Endothelial cell (in vitro differentiated cells): ENCODE measurements at places on chromosomes 7 and 10. TPM values are rescaled to one million over a fixed set of nuclear protein-coding genes. Genes with fewer than 3 reads are reported as not detected.
A peak's percentile ranks its signal among the peaks of the same experiment; 100 is the strongest.

SSC4D gene
- 15.6 TPM for total RNA-seq

STK31 gene
- total RNA-seq: 0.33 TPM

CALY gene
- total RNA-seq: not detected

AOAH gene
- 0.28 TPM for total RNA-seq

CYP2C19 gene
- not detected for total RNA-seq

C10orf71 gene
- not detected for total RNA-seq

HIBADH gene
- 15.4 TPM for total RNA-seq

- no peak overlapping the region for H3K27ac ChIP-seq
- H3K36me3 ChIP-seq: no peaks in the 10 kb centered on the region
- peaks cover 11% of the 10 kb centered on the region for H3K4me1 ChIP-seq
- no peak overlapping the region for H3K4me3 ChIP-seq
- no peak for DNase-seq
These were observed 57.4 kb downstream of the NUTM2E start for GRCh38 chr10:79883986-79884385.

- no peak for DNase-seq
- H3K27me3 ChIP-seq: peaks cover 2% of the 10 kb centered on the region
- H3K27ac ChIP-seq: no peak overlapping the region
- H3K4me1 ChIP-seq: peaks cover 30% of the 10 kb centered on the region
- no peaks in the 10 kb centered on the region for H3K36me3 ChIP-seq
These were observed 20.5 kb upstream of the MRC1 start for GRCh38 chr10:17788646-17789045.

DNA sequence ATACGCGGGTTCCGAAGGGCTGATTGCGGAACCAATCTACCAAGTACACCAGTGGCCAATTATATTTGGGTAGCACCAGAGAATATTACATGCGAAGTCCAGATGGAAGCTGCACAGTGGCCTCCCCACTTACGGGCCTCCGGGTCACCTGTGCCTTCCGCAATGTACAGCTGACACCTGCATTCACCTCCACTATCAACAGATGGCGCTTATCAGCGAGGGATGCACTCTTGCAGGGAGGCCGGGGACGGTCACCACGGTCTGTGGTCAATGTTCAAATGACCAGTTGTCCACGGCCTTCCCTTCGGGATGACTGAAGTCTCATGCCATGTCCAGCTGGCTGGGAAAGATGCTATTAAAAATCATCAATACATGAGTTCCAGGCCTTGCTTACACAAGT, 47.6 kb downstream of the SLIT1 start:
- H3K27ac ChIP-seq: no peak overlapping the region
- H3K27me3 ChIP-seq: no peaks in the 10 kb centered on the region
- H3K4me1 ChIP-seq: peaks cover 9% of the 10 kb centered on the region

DNA sequence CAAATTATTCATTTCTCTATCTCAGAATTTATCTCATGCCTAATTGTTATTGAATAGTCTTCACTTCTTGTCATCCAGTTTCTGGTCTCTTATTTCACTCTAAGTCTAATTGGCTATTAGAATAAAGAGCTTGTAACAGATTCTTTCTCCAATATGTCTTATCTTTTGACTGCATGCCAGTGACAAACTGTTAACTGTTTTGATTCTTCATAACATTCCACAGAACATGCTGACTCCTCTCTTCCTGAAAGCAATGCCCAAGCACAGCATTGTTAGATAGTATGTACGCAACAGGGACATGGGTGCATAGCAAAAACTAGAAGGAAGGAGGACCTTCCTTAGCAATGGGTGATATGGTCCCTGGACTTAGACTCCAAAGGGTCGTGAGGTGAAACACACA, 65.4 kb downstream of the TRUB1 start:
- H3K27ac ChIP-seq: no peak overlapping the region
- H3K4me1 ChIP-seq: peaks cover 9% of the 10 kb centered on the region
- no peak for DNase-seq

DNA sequence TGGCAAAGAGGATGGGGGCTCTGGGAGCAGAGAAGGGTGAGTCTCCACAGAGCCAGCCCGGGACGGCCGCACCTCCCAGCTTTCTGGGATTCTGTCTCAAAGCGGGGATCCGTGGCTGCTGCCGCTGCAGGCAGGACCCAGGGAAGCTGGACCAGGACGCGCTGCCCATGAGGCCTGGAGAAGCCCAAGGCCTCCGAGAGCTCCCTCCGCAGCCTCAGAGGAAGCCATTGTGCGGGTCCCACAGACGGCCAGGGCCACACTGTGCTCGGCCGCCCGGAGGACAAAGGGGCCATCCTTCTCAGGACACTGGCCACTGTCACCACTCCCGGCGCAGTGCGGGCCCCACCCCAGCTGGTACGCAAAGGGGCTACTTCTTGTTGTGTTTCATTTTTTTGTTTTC, 79.3 kb upstream of the PDGFA start:
- no peak overlapping the region for H3K27ac ChIP-seq
- peaks cover 7% of the 10 kb centered on the region for H3K4me1 ChIP-seq
- no peak for DNase-seq
- peaks cover 2% of the 10 kb centered on the region for H3K27me3 ChIP-seq
- H3K4me3 ChIP-seq: no peak overlapping the region

DNA sequence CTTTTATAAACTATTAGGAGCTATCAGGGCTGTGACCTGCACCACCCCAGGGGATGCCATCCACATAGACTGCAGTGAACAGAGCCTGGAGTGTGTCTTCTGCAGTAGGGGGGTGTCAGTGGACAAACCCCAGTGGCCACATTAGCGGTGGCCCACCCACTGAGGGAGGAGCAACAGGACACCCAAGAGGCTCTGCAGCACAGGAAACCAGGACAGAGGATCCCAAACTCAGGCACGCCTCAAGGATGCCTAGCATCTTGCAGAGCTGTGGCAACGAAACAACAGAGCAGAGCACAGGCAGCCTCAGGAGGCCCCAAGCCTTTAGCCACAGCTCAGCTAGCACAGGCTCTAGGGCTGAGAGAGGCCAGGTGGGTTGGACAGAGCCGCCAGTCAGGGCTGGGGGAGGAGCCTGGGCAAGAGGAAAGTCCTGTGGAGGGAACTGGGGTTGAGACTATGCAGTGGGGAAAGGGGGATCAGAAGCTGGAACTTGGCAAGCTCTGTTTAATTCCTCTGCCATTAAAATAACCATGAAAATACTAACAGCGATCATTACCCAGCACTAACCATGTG, 53.8 kb downstream of the GRID1 start:
- no peaks in the 10 kb centered on the region for H3K36me3 ChIP-seq
- no peak overlapping the region for H3K27ac ChIP-seq
- no peak for DNase-seq

- H3K4me1 ChIP-seq: no peaks in the 10 kb centered on the region
- DNase-seq: no peak
- H3K4me3 ChIP-seq: no peak overlapping the region
These were observed 59.7 kb downstream of the SEM1 start for GRCh38 chr7:96649981-96650380.

DNA sequence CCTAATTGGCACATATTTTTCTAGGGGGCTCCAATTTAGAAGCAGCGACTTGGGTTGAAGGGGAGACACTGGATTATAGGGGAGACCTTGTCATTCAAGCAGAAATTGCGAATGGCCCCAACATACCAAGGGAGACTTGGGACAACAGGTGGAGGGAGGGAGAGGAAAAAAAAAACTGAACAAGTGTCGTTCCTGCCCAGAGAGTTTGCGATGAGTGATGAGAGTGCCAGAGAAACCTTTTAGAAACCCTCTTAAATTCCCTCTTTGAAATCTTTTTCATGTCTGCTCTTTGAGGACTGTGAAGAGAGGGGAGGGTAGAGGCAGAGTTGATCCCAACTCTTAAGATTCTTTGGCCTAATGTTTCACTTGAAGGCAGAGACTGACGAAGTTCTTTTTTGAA, 24.3 kb downstream of the RBM20 start:
- no peak overlapping the region for H3K4me3 ChIP-seq
- no peak for DNase-seq
- H3K27me3 ChIP-seq: peaks cover 6% of the 10 kb centered on the region
- H3K36me3 ChIP-seq: no peaks in the 10 kb centered on the region

DNA sequence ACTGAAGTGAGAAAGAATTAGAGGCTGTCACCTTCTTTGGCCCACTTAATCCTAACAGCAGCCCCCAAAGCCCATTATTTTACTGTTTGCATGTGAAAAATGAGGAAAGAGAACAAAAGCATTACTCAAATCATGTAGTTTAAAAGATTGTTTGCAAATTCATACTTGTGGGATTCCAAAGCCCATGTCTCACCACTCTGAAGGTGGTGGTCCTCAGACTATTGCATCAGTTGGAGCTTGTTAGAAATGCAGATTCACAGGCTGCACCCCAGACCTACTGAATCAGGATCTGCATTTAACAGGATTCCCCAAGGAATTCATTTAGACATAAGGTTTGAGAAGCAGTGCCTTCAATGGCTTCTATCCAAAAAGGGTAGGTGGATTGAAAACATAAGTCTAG, 93.7 kb upstream of the PDE1C start:
- H3K27me3 ChIP-seq: no peaks in the 10 kb centered on the region
- peaks cover 6% of the 10 kb centered on the region for H3K4me1 ChIP-seq
- H3K27ac ChIP-seq: no peak overlapping the region
- H3K36me3 ChIP-seq: no peaks in the 10 kb centered on the region
- DNase-seq: no peak

DNA sequence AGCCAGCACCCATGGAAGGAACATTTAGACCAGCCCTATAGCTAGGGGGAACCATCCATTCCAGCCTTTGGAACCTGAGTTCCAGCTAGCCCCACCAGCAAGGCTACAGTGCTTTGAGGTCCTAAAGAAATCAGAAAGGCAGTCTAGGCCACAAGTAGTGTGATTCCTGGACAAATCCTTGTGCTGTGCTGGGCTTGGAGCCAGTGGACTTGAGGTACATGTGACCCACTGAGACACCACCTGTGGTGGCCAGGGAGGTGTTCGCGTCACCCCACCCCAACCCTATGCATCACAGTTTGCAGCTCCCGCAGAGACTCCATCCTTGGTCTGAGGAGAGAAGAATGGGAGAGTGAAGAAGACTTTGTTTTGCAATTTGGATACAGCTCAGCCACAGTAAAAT, 31.8 kb downstream of the ZNF277 start:
- no peak overlapping the region for H3K4me3 ChIP-seq
- DNase-seq: no peak
- no peaks in the 10 kb centered on the region for H3K4me1 ChIP-seq
- H3K27ac ChIP-seq: no peak overlapping the region
- H3K27me3 ChIP-seq: no peaks in the 10 kb centered on the region
- H3K36me3 ChIP-seq: peaks cover 6% of the 10 kb centered on the region

- no peak overlapping the region for H3K27ac ChIP-seq
- peak overlapping the region; percentile 57 for H3K4me3 ChIP-seq
- DNase-seq: no peak
- H3K4me1 ChIP-seq: no peaks in the 10 kb centered on the region
- H3K36me3 ChIP-seq: peaks cover 37% of the 10 kb centered on the region
These were observed 44.0 kb downstream of the CCDC7 start for GRCh38 chr10:32489901-32490300.

DNA sequence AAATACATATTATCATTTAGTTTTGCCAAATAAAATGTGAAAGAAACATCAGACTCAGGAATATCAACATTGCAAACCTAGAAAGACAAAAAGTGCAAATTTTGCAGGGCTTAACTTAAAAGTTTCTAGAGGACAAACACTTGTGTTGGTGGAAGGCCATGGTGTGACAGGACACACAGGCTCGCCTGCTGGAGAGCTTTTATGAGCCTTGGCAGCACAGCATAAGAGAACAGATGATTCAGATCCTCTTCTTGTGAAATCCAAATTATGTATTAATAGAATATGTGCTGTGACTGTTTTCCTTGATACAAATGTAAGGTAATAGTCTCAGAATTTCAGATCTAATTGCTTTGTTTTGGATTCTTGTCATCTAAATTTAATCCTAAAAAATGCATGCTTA, 72.9 kb upstream of the ABCB5 start:
- peaks cover 2% of the 10 kb centered on the region for H3K27me3 ChIP-seq
- H3K4me1 ChIP-seq: no peaks in the 10 kb centered on the region
- H3K36me3 ChIP-seq: peaks cover 4% of the 10 kb centered on the region
- no peak for DNase-seq
- no peak overlapping the region for H3K27ac ChIP-seq

DNA sequence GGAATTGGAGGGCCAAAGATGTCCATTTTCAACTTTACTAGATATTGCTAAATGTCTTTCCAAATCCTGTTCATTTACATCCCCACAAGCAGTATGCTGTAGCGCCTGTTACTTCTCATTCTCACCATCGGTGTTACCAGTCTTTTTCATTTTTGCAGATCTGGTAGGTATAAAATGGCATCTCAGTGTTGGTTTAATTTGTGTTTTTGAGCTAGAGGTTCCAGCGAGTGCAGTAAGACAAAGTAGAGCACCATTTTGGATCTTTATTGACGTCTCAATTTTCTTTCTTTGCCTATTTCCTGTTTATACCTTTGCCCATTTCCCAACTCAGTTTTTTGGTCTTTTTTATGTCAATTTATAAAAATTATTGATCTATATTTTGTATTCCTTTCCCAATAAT, 55.6 kb downstream of the NRF1 start:
- H3K36me3 ChIP-seq: peaks cover 12% of the 10 kb centered on the region
- no peaks in the 10 kb centered on the region for H3K27me3 ChIP-seq
- no peak for DNase-seq
- no peaks in the 10 kb centered on the region for H3K4me1 ChIP-seq

DNA sequence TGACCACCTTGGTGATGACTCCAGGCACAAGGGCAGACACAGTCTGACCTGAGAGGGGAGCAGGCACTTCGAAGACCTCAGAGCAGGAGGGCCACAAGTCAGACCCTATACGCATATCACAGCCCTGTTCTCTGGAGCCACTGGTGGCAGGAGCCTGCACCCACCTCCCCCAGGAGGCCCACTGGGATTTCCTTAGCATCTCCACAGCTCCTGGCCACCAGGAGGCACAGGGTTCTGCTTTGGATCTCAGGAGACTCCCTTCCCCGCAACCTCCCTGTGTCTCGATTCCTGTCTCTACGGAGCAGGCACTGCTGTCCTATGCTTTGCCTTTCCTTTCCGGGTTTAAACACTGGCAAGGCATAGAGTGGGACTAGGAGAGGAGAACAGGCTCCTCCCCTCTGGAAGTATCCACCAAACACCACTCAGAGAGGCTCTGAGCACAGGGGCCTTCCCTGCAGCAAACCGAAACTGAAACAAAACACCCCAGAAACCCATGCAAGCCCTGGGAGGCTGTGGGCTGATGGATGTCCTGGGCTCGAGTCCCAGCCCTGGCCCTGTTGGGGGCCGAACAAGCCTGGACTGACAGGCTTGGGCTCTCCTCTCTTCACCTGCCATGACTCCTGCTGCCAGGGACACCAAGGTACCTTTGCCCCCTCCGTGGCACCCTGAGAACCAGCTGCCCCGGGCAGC, 166.3 kb downstream of the NEURL1 start:
- peaks cover 8% of the 10 kb centered on the region for H3K27me3 ChIP-seq
- H3K4me3 ChIP-seq: no peak overlapping the region
- H3K36me3 ChIP-seq: peaks cover 38% of the 10 kb centered on the region
- DNase-seq: no peak

- no peak for DNase-seq
- H3K4me3 ChIP-seq: no peak overlapping the region
- peaks cover 3% of the 10 kb centered on the region for H3K36me3 ChIP-seq
- peaks cover 2% of the 10 kb centered on the region for H3K27me3 ChIP-seq
- H3K4me1 ChIP-seq: peaks cover 21% of the 10 kb centered on the region
- no peak overlapping the region for H3K27ac ChIP-seq
These were observed 120.4 kb upstream of the TARP start for GRCh38 chr7:38393874-38394273.

- H3K36me3 ChIP-seq: peaks cover 5% of the 10 kb centered on the region
- H3K4me3 ChIP-seq: no peak overlapping the region
- no peaks in the 10 kb centered on the region for H3K4me1 ChIP-seq
These were observed 84.7 kb upstream of the GNA12 start for GRCh38 chr7:2928613-2929311.
